ENCODE measurements at places on chromosomes 3 and 15.
A peak's percentile ranks its signal among the peaks of the same experiment; 100 is the strongest.

- peaks cover 1% of the 10 kb centered on the region for H3K36me3 ChIP-seq
- no peak for DNase-seq
- no peak overlapping the region for H3K4me3 ChIP-seq
- peaks cover 10% of the 10 kb centered on the region for H3K27me3 ChIP-seq
- no peak overlapping the region for H3K27ac ChIP-seq
Measured at GRCh38 chr3:48318713-48319468, 14.6 kb downstream of the SPINK8 start.

DNA sequence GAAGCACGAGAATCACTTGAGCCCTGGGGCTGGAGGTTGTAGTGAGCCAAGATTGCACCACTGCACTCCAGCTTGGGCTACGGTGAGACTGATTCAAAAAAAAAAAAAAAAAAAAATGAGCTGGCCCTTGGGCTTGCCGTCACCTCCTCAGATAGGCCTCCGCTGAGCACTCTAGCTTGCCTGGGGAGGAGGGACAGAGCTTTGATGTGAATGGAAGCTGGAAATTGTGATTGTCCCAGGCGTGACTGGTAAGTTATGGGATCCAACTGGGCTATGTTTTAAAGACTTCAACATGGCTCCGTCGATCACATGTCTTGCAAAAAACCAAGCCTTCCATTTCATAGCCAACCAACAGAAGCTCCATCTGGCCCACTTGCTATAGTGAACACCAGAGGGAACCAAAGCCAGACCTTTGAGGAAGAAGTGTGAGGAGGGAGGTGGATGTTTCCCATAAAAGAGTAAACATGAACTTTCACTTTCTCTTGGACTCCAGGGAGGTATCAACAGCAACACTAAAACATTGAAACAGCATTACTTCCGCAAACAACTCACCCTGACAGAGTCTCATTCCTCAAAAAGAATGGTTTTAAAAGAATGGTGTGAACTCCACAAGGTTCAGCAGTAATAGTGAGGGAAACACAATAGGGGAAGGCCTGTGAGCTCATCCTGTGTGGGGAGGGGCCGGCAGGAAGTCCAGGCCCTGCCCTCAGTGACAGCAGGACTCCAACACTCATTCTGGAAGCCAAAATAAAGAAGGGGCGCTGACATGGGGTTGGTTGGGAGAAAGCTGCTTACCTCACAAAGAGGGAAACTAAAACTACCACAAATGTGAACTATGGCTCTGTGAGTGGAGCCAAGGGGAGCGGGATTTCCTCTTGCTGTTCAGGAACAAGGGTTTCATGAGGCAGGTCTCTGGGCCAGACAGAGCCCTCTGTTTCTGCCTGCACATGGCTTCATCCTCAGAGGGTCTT is 59.2 kb upstream of the IL12A start:
- peaks cover 14% of the 10 kb centered on the region for H3K4me1 ChIP-seq
- peak overlapping the region; percentile 79 for H3K27ac ChIP-seq
- peaks cover 2% of the 10 kb centered on the region for H3K27me3 ChIP-seq
- no peak overlapping the region for H3K4me3 ChIP-seq
- peak; percentile 12 for DNase-seq

GRCh38 chr3:156619376-156619775 is 55.0 kb upstream of the TIPARP start:
- H3K27ac ChIP-seq, result no peak overlapping the region
- peaks cover 8% of the 10 kb centered on the region for H3K4me1 ChIP-seq
- no peak for DNase-seq
- no peaks in the 10 kb centered on the region for H3K36me3 ChIP-seq

DNA sequence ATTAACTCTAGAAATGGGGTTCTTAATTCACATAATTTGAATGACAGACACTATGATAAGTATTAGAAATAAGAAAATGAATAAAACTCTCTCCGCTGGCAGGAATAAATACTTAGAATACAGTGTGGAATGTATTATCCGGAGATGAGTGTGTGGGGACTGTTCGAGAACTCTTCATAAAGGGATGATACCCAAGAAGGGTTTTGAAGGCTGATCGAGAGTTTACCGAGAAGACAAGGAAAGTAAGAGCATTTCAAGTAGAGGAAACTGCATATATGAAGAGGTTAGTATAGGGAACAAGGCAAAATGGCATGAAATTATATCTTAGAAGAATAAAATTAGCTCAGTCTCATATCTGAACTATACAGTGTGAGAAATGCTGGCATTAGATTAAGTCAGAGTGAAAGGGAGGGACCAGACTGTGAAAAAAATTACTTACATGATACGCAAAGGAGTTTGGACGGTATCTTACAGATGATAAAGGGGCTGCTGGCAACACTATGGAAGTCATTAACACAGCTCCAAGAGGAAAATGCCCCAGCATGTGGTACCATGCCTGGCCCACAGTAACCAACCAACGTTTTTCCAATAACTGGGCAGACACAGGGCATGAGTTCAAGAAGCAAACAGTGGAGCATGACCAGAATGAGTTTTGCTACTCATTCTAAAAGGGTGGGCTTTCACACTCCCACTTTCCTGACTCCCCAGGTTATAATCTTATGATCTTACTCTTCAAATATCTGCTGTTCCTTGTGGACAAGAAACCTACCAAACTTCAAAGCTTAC is 6.5 kb downstream of the DCBLD2 start:
- peaks cover 2% of the 10 kb centered on the region for H3K4me1 ChIP-seq
- DNase-seq, result no peak
- H3K36me3 ChIP-seq, result no peaks in the 10 kb centered on the region
- H3K4me3 ChIP-seq, result no peak overlapping the region

- no peaks in the 10 kb centered on the region for H3K4me1 ChIP-seq
- H3K36me3 ChIP-seq, result no peaks in the 10 kb centered on the region
- no peaks in the 10 kb centered on the region for H3K27me3 ChIP-seq
- DNase-seq, result no peak
- H3K4me3 ChIP-seq, result no peak overlapping the region
Measured at GRCh38 chr3:188769831-188770230, 401.9 kb upstream of the TPRG1 start.

DNA sequence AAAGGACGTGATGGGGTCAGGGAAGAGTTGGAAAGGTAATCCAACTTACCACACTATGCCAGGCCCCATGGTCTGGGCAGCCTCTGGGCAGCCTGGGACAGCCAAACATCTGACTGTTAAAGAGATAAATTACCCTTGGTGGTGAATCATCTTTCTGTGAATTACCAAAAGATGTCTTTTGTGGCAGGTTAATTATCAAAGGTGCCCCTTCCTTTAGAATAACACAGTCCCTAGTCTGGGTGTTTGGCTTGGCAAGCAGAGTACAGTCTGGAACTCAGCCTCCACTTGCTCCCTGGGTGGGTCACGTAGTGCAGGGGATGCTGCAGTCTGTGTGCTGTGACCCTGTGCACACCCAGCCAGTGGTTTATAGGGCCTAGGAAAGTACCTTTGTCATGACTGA is 113.1 kb downstream of the ZNF621 start:
- no peak overlapping the region for H3K4me3 ChIP-seq
- H3K27me3 ChIP-seq, result peaks cover 21% of the 10 kb centered on the region
- no peak overlapping the region for H3K27ac ChIP-seq
- H3K36me3 ChIP-seq, result no peaks in the 10 kb centered on the region

GRCh38 chr15:64187396-64188191 is 24.8 kb upstream of the PPIB start:
- H3K27ac ChIP-seq, result peak overlapping the region; percentile 76
- H3K27me3 ChIP-seq, result no peaks in the 10 kb centered on the region
- DNase-seq, result no peak
- H3K4me3 ChIP-seq, result no peak overlapping the region

GRCh38 chr15:48806151-48806550 is 4.7 kb downstream of the CEP152 start:
- H3K4me1 ChIP-seq, result peaks cover 56% of the 10 kb centered on the region
- no peak overlapping the region for H3K27ac ChIP-seq
- H3K4me3 ChIP-seq, result no peak overlapping the region
- no peak for DNase-seq
- H3K27me3 ChIP-seq, result no peaks in the 10 kb centered on the region
- H3K36me3 ChIP-seq, result peaks cover 44% of the 10 kb centered on the region

GRCh38 chr15:72857331-72858063 is 73.9 kb upstream of the ADPGK start:
- DNase-seq, result no peak
- H3K27me3 ChIP-seq, result peaks cover 13% of the 10 kb centered on the region
- no peak overlapping the region for H3K4me3 ChIP-seq
- H3K36me3 ChIP-seq, result no peaks in the 10 kb centered on the region
- no peaks in the 10 kb centered on the region for H3K4me1 ChIP-seq
- no peak overlapping the region for H3K27ac ChIP-seq

DNA sequence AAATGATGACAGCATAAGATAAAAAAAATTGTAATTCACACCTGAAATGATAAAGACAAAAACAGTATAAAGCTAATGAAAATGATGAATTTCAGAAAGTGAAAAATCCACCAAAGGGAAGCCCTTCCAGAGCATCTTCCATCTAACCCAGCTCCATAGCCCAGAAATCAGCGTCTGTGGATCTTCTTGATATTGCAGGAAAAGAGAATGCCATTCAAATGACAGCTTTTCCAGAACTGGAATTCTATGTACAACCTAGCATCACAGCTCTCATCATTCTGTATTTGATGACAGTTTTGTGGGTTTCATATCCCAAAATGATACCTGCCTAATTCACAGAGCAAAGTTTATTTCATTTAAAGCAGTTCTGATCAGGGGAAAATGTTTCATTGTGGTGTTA is 267.3 kb downstream of the FHIT start:
- no peaks in the 10 kb centered on the region for H3K4me1 ChIP-seq
- DNase-seq, result no peak
- H3K4me3 ChIP-seq, result no peak overlapping the region
- H3K27me3 ChIP-seq, result no peaks in the 10 kb centered on the region
- H3K36me3 ChIP-seq, result no peaks in the 10 kb centered on the region

DNA sequence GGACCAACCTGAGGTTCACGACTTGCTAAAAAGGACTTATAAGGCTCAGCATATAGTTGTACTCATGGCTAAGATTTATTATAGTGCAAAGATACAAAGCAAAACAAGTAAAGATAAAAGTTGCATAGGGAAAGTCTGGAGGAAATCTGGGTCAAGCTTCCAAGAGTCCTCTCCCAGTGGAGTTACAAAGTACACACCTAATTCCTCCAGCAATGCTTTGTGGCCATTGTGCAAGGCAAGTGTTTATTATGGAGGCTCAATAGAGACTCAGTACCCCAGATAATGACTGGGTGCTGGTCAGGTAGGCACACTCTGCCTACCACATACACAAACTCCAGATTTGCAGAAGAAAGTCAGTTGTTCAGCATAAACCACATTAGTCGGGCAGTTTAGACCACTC is 22.9 kb downstream of the LNP1 start:
- no peak overlapping the region for H3K27ac ChIP-seq
- H3K36me3 ChIP-seq, result no peaks in the 10 kb centered on the region
- no peak for DNase-seq
- no peaks in the 10 kb centered on the region for H3K4me1 ChIP-seq

- H3K27me3 ChIP-seq, result no peaks in the 10 kb centered on the region
- peak overlapping the region; percentile 90 for H3K27ac ChIP-seq
- H3K4me1 ChIP-seq, result peaks cover 57% of the 10 kb centered on the region
- H3K36me3 ChIP-seq, result peaks cover 32% of the 10 kb centered on the region
- no peak for DNase-seq
- peak overlapping the region; percentile 5 for H3K4me3 ChIP-seq
Measured at GRCh38 chr3:172536993-172537419, 13.8 kb upstream of the TNFSF10 start.

DNA sequence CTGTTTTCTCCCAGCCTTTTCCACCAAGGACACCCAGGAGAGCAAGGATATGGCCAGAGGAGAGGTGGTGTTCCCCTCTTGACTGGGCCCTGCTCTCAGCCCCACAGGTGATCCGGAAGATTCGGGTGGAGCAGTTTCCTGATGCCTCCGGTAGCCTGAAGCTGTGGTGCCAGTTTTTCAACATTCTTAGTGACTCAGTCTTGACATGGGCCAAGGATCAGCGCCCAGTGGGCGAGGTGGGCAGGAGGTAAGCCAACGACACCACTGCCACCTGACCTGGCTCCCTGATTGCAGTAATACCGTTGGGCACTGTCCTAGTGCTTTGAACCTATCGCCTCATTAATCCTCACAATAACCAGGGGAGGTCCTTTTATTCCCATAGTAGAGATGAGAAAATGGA is 25.3 kb upstream of the SLC28A1 start:
- H3K4me3 ChIP-seq, result no peak overlapping the region
- H3K27me3 ChIP-seq, result no peaks in the 10 kb centered on the region
- no peak overlapping the region for H3K27ac ChIP-seq

- H3K27me3 ChIP-seq, result peaks cover 7% of the 10 kb centered on the region
- H3K4me1 ChIP-seq, result no peaks in the 10 kb centered on the region
- H3K27ac ChIP-seq, result no peak overlapping the region
- no peak for DNase-seq
- H3K36me3 ChIP-seq, result no peaks in the 10 kb centered on the region
Measured at GRCh38 chr15:64807051-64807749, 18.2 kb downstream of the PIF1 start.

GRCh38 chr3:49656541-49657112 is 17.5 kb upstream of the APEH start:
- H3K27ac ChIP-seq, result no peak overlapping the region
- no peak overlapping the region for H3K4me3 ChIP-seq
- DNase-seq, result no peak
- H3K27me3 ChIP-seq, result no peaks in the 10 kb centered on the region

GRCh38 chr15:100264994-100265640 is 76.7 kb downstream of the ADAMTS17 start:
- no peak for DNase-seq
- no peaks in the 10 kb centered on the region for H3K4me1 ChIP-seq
- H3K27me3 ChIP-seq, result no peaks in the 10 kb centered on the region
- H3K27ac ChIP-seq, result no peak overlapping the region

- no peaks in the 10 kb centered on the region for H3K4me1 ChIP-seq
- no peak overlapping the region for H3K4me3 ChIP-seq
- H3K27ac ChIP-seq, result no peak overlapping the region
Measured at GRCh38 chr3:79317551-79318518, 450.0 kb downstream of the ROBO1 start.

DNA sequence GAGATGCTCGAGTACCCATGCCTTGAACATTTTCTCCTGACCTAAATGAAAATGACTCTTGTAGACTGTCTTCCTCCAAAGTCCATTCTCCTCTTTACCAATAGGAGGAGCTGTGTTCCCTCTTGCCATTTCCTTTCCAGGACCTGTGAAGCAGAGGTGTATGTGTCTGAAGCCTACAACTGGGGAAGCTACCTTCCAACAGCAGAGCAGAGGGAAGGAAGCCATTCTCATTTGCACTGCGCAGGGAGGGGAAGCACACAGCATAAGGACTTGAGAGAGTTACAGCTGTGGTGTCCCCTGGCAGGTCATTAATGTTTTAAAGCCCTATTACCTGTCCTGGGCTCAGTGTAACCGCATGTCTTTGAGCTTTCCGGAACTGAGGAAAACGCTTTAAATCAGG is 38.7 kb downstream of the HSPBAP1 start:
- H3K4me1 ChIP-seq, result peaks cover 9% of the 10 kb centered on the region
- no peak overlapping the region for H3K27ac ChIP-seq
- peaks cover 11% of the 10 kb centered on the region for H3K36me3 ChIP-seq
- H3K4me3 ChIP-seq, result no peak overlapping the region

DNA sequence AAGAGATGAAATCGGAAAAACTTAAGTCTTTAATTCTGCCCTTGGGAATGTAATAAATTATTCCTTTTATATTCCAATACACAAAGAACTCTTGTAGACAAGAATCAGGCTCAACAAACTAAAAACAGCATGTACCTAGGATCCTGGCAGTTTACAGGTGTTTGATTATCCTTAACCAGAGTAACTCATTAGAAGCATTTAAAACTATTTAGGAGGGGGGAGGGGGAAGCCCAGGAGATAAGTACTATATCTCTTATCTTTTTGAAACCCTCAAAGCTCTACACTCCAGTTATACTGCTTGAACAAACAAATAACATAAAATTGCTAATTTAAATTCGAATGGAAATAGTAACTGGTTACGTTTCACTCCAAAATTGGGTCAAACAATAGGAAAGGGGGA is 1.9 kb downstream of the CNBP start:
- H3K27me3 ChIP-seq, result no peaks in the 10 kb centered on the region
- peaks cover 58% of the 10 kb centered on the region for H3K4me1 ChIP-seq
- peak overlapping the region; percentile 87 for H3K4me3 ChIP-seq
- peak overlapping the region; percentile 99 for H3K27ac ChIP-seq
- no peak for DNase-seq

Data from activated CD4-positive, alpha-beta T cell treated with anti-CD3 and anti-CD28 coated beads, Interleukin-2, amount 10 ng/mL, durations not matched to agents 7 days and 5 days (primary cell).